ENCODE measurements at places on chromosomes 7 and 10. TPM values are rescaled to one million over a fixed set of nuclear protein-coding genes. Genes with fewer than 3 reads are reported as not detected.

Gene JAKMIP3
- polyA plus RNA-seq, result 0.12 TPM

Gene HGF
- 0.12 TPM for polyA plus RNA-seq

Gene GRB10
- 5.0 TPM for polyA plus RNA-seq

Gene ASZ1
- polyA plus RNA-seq, result not detected

Gene HOXA13
- not detected for polyA plus RNA-seq

Gene HTR7
- polyA plus RNA-seq, result 0.10 TPM

Gene GPR85
- polyA plus RNA-seq, result 0.39 TPM

Gene HSPA12A
- 1.7 TPM for polyA plus RNA-seq

Gene TCF7L2
- 7.9 TPM for polyA plus RNA-seq

All from esophagus (tissue), 2 donors.